ENCODE measurements at places on chromosomes 7 and 10.

GRCh38 chr10:12549297-12549696 lies 199.9 kb downstream of the CAMK1D start:
- no peaks in the 10 kb centered on the region for H3K4me1 ChIP-seq
- DNase-seq, result no peak
- H3K36me3 ChIP-seq, result no peaks in the 10 kb centered on the region
- no peak overlapping the region for H3K27ac ChIP-seq
- no peaks in the 10 kb centered on the region for H3K27me3 ChIP-seq

- H3K36me3 ChIP-seq, result no peaks in the 10 kb centered on the region
- peaks cover 5% of the 10 kb centered on the region for H3K4me1 ChIP-seq
- H3K27me3 ChIP-seq, result no peaks in the 10 kb centered on the region
These were observed 407.9 kb upstream of the NPVF start for GRCh38 chr7:25636168-25636567.

- H3K27ac ChIP-seq, result no peak overlapping the region
- no peak for DNase-seq
- H3K4me1 ChIP-seq, result peaks cover under 1% of the 10 kb centered on the region
These were observed 92.6 kb downstream of the CHST15 start for GRCh38 chr10:124000792-124001201.

- H3K36me3 ChIP-seq, result peaks cover 44% of the 10 kb centered on the region
- H3K27me3 ChIP-seq, result no peaks in the 10 kb centered on the region
- H3K4me3 ChIP-seq, result no peak overlapping the region
- H3K27ac ChIP-seq, result no peak overlapping the region
- DNase-seq, result no peak
These were observed 11.6 kb upstream of the AP5Z1 start for GRCh38 chr7:4763794-4764185.

GRCh38 chr10:48480397-48481374 lies 124.2 kb downstream of the ARHGAP22 start:
- DNase-seq, result no peak
- no peak overlapping the region for H3K4me3 ChIP-seq
- H3K27ac ChIP-seq, result no peak overlapping the region
- H3K36me3 ChIP-seq, result no peaks in the 10 kb centered on the region

DNA sequence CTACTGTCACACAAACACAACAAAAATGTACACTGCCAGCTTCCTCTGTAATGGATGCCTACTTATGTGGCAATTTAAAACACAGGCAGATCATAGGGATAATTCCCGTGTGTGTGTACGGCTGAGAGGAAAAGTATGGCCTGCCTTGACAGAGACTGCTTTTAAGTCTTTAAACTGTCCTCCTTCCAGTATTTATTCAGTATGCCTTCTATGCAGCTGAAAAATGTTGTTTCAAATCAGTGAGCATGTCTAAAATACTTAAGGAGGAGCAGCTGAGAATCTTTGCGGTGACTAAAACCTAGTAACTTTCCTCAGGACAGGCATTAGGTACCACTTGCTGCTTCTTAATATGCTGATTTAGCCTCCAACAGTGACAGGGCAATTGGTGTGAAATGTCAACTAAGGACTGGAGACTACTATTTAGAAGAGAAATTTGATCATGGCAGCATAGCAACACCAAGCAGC lies 126.3 kb downstream of the CACNA2D1 start:
- peaks cover 63% of the 10 kb centered on the region for H3K4me1 ChIP-seq
- DNase-seq, result no peak
- peak overlapping the region; percentile 27 for H3K27ac ChIP-seq

GRCh38 chr10:86553213-86553612 lies 31.6 kb upstream of the WAPL start:
- H3K4me3 ChIP-seq, result no peak overlapping the region
- H3K27ac ChIP-seq, result no peak overlapping the region
- no peaks in the 10 kb centered on the region for H3K4me1 ChIP-seq
- no peaks in the 10 kb centered on the region for H3K36me3 ChIP-seq

DNA sequence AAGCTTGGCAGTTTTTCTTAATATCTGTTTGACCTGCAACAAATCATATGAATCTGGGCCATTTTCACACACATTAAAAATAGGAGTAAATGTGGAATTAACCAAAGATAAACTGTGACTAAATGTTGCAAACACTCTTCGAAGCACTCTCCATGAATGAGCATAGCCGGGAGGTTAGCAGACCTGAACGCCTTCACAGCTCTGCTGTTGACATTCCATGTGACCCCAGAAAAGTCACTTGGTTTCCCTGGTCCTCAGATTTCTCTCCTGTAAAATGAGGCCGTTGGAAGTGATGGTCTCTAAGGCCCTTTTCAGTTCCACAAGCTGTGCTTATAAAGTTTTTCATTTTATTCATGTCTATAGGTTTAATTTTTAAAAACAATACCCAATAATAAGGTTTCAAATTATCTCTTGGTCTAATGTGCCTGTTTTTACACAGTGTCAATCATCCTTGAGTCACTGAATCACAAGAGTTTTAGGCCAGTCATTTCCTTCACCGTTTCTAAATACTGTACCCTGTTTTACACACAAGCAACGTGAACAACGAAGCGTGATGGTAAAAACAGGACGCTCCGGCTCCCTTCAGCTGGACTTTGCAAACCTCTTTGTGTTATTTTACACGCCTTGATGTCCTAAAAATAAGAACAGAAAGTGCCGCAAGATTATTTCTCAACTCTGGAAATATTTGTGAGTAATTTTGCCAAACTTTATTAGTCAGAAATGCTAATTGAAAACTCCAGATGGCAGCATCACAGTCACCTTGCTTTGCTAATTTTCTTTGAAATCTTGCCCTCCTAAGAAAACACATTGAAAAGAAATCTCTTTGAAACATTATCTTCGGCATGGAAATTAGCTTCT lies 38.6 kb upstream of the MET start:
- no peaks in the 10 kb centered on the region for H3K27me3 ChIP-seq
- H3K4me1 ChIP-seq, result peaks cover 13% of the 10 kb centered on the region
- H3K36me3 ChIP-seq, result no peaks in the 10 kb centered on the region
- no peak overlapping the region for H3K4me3 ChIP-seq
- DNase-seq, result no peak

GRCh38 chr7:110168010-110168409 lies 922.9 kb upstream of the LRRN3 start:
- H3K27ac ChIP-seq, result no peak overlapping the region
- no peaks in the 10 kb centered on the region for H3K4me1 ChIP-seq
- H3K36me3 ChIP-seq, result no peaks in the 10 kb centered on the region
- no peak overlapping the region for H3K4me3 ChIP-seq

- H3K27me3 ChIP-seq, result no peaks in the 10 kb centered on the region
- H3K4me3 ChIP-seq, result no peak overlapping the region
- DNase-seq, result no peak
- no peaks in the 10 kb centered on the region for H3K4me1 ChIP-seq
- H3K27ac ChIP-seq, result no peak overlapping the region
These were observed 213.9 kb upstream of the LRRN3 start for GRCh38 chr7:110877016-110877415.

DNA sequence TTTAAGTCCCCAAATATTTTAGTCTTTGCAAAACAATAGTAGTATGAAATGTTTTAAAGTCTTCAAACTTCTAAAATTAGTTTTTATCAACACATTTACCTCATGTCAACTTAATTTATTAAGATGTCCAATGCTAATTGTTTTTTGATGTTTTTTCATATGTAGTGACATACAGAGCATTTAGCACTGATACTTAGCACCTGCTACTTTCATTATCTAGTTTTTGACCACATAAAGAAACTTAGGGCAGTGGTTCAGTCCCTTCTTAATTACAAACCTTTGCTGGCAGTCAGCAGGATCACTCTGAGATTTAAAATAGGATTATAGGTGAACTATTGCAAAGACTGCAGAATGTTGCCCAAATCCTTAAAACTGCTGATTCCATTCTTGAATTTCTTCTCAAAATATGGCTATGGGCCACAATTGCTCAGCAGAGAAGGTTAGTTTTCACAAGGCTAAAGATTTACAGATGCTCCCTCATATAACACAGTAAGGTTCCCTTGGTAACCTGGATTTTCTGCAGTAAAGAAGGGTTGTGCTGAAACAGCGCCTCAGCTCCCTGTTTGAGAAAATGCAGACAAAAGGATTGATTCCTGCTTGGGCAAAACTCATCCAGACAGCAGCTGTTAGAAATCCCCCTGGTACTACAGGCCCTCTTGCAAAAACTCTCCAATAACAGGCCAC lies 3.4 kb downstream of the GPR85 start:
- no peak overlapping the region for H3K4me3 ChIP-seq
- no peak overlapping the region for H3K27ac ChIP-seq
- H3K4me1 ChIP-seq, result no peaks in the 10 kb centered on the region
- no peak for DNase-seq
- peaks cover 4% of the 10 kb centered on the region for H3K27me3 ChIP-seq

- H3K4me3 ChIP-seq, result no peak overlapping the region
- DNase-seq, result no peak
- no peak overlapping the region for H3K27ac ChIP-seq
- H3K36me3 ChIP-seq, result no peaks in the 10 kb centered on the region
- no peaks in the 10 kb centered on the region for H3K27me3 ChIP-seq
These were observed 160.4 kb upstream of the NPVF start for GRCh38 chr7:25388681-25389080.

DNA sequence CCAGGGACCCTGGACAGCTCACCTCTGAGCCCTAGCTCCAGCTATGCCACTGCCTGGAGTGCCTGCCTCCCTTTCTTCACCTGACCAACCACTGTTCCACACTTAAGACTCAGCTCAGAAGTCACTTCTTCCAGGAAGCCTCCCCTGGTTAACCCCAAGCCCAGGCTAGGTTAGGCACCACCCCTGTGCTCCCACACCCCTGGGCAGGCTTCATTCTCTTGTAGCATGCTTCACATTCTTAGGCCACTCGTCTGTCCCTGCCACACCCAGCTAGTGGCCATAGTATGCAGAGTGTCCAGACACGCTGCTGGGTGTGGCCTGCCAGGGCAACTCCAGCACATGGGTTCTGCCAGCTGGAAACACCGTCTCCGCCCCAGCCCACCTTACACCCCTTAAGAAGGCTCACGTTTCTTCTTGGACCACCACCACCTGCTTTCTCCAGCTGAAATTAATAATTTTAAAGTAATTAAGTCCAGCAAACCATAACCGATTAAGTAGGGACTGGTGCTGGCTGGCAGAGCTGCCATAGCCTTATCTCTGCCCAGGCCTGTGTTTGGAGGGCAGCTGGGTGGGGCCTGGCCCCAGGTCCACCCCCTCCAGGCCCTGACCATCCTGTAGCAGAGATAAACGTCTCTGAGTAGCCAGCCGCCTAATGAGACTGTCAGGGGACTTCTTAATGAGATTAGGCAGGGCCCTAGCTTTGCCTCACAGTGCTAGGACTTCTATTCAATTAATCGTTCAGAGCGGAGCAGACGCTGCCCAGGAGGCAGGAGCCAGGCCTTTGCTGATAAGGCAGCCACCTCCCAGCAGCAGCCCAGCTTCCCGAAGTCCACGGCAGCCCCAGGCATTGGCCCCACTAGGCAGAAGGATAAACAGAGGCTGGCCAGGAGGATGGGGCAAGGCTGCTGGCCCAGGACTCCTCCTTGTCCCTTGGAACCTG lies 20.5 kb downstream of the GRID1 start:
- H3K27me3 ChIP-seq, result no peaks in the 10 kb centered on the region
- no peaks in the 10 kb centered on the region for H3K36me3 ChIP-seq
- no peak overlapping the region for H3K27ac ChIP-seq
- no peak overlapping the region for H3K4me3 ChIP-seq
- no peak for DNase-seq
- no peaks in the 10 kb centered on the region for H3K4me1 ChIP-seq

- H3K27ac ChIP-seq, result no peak overlapping the region
- no peaks in the 10 kb centered on the region for H3K27me3 ChIP-seq
- no peak for DNase-seq
- H3K4me3 ChIP-seq, result no peak overlapping the region
- H3K36me3 ChIP-seq, result no peaks in the 10 kb centered on the region
- H3K4me1 ChIP-seq, result no peaks in the 10 kb centered on the region
These were observed 19.7 kb upstream of the NKX6-2 start for GRCh38 chr10:132805599-132805998.

DNA sequence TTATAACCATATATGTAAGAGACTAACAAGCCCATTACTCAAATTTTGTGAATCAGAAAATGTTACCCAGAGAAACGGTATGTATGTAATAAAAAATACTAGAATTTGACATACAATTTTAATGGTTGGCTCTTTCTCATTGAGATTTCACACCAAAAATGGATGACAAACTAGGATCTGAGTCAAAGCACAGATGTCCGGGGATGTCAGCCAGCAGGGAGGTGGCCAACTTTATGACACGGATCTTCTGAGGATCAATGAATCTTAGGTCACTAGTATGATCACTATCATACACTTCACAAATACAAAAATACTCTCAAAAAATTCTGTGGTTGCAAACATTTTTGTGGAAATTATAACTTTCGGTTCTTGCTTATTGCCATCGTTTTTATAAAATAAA lies 173.5 kb upstream of the NFE2L3 start:
- no peak overlapping the region for H3K27ac ChIP-seq
- H3K4me3 ChIP-seq, result no peak overlapping the region
- H3K27me3 ChIP-seq, result peaks cover 3% of the 10 kb centered on the region
- DNase-seq, result no peak
- H3K36me3 ChIP-seq, result no peaks in the 10 kb centered on the region
- H3K4me1 ChIP-seq, result no peaks in the 10 kb centered on the region

DNA sequence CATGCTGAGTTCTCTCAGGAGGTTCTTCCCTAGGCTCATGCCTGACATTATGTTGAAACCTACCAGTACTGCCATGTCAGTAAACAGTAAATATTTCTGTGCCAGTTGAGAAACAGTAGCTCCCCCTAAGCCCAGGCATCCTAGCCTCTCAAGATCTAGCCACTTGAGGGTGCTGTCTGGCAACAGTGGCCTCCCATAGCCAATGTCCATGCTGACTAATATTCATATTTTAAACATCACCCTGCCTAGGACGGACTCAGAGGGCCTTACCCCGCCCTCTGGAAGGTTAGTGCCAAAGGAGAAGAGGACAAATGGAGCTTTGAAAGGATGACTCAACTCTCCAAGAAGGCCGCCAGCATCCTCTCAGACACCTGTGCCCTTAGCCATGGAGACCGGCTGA lies 7.7 kb downstream of the ACSM6 start:
- no peaks in the 10 kb centered on the region for H3K27me3 ChIP-seq
- H3K36me3 ChIP-seq, result no peaks in the 10 kb centered on the region
- no peak overlapping the region for H3K4me3 ChIP-seq
- H3K4me1 ChIP-seq, result no peaks in the 10 kb centered on the region
- DNase-seq, result no peak

DNA sequence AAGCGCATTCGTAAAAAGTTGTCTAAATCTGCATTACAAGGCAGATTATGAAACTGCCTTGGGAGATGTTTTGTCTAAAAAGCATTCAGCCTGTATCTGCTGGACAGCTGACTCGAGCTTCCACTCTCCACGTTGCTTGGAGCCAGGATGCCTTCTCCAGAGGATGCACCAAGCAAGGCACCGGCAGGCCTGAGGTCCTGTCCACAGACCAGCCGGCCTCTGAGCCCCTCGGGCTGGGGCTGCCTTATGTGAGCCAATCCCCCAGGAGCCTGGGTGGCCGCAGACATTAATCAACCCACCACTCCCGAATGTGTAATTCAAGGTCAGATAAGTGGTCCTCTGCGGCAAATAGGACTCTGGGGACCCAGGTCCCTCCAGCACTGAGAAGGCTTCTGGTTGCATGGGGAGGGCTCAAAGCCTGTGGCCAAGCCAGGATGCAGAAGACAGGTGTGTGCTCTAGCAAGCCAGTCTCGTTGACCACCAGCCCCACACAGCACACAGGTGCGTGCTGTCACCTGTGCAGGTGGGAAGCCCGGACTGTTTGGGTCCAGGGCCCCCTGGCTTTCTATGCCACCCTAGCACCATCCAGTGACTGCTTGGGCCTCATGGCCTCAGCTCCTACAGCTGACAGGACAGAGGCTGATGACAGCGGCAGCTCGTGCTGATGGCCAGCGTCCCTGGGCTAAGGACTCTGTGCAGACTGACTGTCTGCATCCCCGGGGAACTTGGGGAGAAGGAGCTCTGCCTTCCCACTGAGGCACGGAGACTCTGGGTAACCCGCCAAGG lies 4.8 kb upstream of the RET start:
- no peaks in the 10 kb centered on the region for H3K36me3 ChIP-seq
- peak; percentile 14 for DNase-seq
- no peak overlapping the region for H3K4me3 ChIP-seq
- peaks cover 39% of the 10 kb centered on the region for H3K27me3 ChIP-seq
- no peak overlapping the region for H3K27ac ChIP-seq
